Activated CD4-positive, alpha-beta T cell treated with anti-CD3 and anti-CD28 coated beads for 48 hours (primary cell): ENCODE measurements at places on chromosomes 2 and 18.

DNA sequence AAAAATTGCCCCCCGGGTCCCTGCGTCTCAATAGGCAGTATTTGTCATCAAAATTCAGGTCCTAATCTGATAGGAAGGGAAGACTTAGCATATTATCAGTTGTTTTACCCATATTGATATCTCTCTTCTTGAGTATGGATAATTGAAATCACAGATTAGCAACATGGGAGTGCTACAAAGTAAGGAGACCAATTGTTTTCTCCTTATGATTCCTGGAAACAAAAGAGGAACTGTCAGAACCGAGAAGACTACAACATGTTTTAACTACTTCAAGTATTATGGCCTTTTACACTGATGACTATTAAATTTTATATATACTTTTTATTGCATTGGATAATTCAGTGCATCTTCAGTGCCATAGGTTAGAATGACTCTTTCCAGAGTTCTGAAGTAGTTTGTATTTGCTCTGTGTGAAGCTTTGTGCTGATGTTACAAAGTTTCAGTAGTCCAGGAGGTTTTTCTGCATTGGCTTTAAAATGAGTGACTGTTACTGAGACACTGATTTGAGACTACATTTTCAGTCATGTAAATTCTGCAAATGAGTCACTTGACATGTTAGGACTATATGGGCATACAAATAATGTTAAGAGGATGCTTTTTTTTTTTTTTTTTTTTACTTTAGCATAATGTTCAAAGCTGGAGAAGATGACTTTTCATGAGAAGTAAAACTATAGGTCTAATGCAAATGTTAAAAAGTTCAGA, 19.7 kb upstream of the TLK1 start:
- DNase-seq = no peak

DNA sequence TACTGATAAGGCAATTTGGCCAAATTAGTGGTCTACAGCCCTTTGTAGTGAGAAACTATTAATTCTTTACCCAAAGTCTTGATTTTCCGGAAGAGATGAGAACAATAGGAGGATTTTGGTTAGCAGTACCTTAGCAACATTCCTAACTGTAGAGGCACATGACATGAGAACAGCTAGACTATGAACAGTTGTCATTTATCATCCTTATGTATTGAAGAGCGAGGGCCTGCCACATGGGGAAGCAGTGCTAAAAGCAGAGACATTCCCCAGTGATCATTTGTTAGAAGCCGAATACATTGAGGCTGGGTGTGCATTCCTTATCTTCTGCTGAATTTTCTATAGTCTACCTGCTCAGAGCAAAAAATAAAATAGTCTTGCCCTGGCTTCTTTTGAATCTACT, 65.2 kb downstream of the RBBP8 start:
- DNase-seq = no peak

DNA sequence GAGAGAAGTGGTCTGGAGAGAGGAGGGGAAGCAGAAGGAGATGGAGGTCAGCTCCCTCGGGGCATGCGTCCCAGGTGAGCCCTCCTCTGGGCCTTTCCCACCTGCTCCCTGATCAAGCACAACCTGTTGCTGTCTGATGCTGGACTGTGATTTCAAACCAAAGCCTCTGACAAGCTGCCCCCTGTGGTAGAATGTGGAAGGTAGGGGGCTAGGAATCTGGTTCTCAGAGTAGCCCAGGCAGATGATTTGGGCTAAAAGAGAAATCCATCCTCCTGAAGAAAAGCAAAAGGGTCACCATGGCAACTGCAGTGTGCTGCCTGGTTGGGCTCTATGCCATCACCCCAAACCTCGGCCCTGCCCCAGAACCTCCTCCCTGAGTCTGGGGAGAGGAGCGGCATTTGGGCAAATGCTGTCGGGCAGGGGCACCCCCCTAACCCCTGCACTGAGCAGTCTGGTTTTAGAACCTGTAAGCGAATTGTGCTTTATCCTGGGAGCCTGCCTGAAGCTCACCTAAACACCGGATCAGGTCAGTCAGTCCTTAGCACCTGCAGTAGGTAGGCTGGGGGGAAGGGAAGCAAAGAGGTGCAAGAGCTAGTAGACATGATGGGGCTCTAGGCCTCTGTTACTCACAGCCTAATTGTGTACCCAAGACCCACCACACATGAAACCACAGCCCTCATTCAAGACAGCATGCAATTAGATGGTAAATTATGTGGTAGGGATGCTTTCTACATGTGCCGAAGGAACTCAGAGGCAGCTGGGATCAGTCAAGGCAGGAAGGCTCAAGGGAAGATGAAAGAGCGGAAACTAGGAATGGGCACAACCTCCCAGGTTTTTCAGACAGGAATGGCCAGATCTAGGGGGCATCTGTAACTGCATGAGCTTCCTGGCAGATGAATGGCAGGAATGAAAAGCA, 83.5 kb downstream of the DNMT3A start:
- DNase-seq = no peak

GRCh38 chr2:242065426-242065825, 195.9 kb downstream of the RTP5 start:
- no peak for DNase-seq

DNA sequence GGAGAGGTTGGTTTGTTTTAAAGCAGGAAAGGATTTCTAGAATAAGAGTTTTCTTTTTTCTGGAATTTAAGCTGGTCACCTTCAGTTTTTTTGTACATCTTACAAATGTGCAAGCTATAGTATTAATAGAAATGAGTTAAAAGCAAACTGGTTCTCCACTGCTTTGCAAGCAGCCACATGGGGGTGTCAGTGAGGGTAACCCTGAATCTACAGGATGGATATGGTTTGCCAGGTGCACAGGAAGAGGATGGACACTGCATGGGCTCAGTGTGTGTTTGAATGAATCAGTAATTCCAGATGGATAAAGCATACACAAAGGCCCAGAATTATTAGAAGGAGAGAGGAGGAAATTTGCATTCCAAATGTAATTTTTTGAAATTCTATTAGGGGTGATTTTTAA, 89.0 kb downstream of the MAPRE2 start:
- no peak for DNase-seq

DNA sequence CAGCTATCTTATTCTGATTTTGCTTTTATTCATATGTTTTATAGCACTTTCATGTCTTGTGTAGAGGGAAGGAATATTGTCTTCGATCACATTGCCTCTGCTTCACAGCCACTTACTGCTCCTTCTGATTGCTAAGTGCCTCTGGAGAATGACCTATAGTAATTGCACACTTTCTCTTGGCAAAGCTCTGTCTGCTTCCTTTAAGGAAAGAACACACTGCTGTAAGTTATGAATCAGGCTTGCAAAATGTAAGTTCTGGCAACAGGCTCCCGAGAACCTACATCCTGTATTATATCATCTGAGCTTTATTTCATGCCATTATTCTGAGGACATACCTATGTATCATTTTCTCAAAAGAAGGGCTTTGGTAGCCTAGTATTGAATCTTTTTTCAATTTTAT, 170.7 kb downstream of the ZNF804A start:
- DNase-seq = no peak

- no peak for DNase-seq
Observed at GRCh38 chr2:222232372-222232771, 66.4 kb downstream of the PAX3 start.

GRCh38 chr2:120012771-120013596, at the start of gene EPB41L5:
Gene EPB41L5 (plus strand): TSS chr2:120013077. CDS start chr2:120019085, 6,008 bp downstream.
- peak; percentile 86 for DNase-seq

DNA sequence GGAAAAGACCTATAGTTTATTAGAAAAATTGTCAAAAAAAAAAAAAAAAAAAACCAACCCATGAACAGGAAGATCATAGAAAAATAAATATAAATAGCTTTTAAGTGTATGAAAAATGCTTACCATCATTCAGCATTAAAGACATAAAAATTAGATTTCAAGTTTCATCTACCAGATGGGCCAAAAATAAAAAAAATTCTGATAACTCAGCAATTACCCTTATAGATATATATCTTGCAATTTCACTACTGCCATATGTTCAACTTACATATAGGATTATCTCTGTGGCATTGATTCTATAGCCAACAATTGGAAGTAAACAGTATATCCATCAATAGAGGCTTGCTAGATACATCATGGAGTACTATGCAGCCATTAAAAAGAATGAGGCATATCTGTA, 126.6 kb upstream of the SMAD2 start:
- DNase-seq = no peak

GRCh38 chr2:38806733-38807059, 28.7 kb downstream of the GEMIN6 start:
- no peak for DNase-seq

DNA sequence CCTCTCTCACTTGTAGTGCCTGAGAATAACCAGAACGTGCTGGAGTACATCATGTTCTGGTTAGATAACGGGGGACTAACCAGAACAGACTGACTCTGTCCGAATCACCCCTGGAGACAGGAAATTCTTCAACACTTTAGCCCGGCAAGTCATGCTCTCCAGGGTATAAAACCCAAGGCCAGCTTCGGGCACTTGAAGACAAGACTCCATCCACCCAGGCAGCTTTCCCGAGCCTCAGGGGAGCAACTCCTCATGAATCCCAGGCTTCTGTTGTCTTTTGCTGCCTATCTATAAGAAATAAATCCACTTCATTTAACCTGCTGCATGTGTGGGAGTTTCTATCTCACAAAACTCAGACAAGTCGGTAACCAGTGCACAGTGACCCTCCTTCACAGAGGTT, 99.6 kb downstream of the KCNF1 start:
- no peak for DNase-seq

GRCh38 chr18:8730080-8730827, 24.9 kb downstream of the MTCL1 start:
- DNase-seq = no peak

DNA sequence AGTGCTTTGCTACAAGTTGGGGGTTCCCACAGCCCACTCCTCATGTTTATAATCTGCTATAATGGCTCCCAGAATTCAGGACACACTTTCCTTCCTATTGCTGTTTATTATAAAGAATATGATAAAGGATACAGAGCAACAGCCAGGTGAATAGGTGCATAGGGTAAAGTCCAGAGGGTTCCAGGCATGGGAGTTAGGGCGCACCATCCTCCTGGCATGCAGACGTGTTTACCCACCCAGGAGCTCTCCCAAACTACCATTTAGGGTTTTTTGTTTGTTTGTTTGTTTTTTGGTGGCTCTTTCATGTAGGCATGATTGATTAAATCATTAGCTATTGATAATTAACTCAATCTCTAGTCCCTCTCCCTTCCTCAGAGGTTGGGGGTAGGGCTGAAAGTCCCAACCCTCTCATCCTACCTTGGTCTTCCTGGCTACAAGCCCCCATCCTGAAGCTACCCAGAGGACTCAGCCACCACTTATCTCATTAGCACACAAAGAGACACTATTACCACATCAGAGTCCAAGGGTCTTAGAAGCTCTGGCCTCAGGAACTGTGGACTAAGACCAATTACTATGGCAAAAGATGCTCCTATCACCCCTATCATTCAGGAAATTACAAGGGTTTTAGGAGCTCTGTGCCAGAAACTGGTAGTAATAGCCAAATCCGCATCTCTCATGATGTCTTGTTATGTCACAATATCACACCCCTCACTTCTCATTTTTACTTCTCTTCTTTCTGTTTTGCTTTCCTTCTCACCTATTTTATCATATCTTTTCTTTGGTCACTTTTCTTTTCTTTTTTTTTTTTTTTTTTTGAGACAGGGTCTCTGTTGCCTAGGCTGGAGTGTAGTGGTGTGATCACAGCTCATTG, 154.9 kb upstream of the TTC39C start:
- no peak for DNase-seq

DNA sequence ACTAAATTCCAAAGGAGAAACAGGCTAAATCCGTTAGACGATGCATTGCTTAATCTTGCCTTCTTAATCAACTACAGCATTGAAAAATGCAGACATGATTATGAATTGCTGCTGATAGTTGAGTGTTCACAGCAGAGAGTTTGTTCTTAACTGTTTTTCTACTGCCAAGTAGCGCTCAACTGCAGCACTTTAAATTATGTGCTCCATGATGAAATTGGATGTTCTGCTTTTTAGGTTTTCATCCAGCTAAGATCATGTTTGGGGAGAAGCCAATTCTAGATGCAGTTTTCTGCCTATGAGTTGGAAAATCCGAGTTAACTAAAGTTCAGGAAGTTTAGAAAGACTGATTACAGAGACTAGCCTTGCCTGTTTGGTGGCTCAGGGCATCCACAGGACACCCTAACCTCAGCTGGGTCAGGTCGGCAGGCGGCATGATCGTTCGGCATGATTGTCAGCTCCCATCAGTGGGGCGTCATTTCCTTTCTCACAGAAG, 119.4 kb upstream of the PIEZO2 start:
- no peak for DNase-seq

GRCh38 chr2:65199891-65200290, 27.7 kb upstream of the ACTR2 start:
- DNase-seq = no peak

DNA sequence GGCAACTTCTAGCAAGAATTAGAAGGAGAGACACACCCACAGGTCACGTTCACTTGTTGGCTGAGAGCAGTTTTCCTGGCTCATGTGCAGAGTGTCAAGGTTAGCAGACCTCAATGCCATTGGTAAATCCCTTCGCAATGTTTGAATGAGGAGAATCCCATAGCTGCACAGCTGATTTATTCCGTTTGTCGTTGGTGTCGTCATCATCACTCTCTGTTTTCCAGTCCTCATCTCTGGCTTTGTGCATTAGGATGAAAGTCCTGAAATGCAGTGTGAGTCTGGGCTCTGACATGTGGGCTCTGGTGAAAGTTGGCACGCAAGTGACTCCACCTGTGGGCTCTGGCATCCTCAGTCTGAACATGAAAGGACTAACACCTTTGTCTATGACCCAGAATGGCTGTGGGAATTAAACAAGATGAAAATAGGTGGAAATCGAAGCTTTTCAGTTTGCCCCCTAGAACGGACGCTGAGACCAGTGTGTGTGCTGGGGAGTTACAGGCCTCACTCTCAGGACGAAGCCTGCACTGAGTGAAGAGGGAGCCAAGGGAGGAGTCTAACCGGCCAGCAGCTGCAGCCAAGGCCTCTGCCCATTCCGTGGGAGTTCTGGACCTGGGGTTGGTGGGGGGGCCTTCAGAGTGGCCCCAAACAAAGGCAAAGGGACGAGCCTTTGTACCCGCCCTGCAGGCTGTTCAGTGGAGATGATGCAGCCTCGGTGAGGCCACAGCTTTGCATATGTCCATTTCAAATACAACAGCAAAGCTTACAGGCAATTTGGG, 74.8 kb upstream of the ZNF516 start:
- no peak for DNase-seq

GRCh38 chr2:182230561-182230960, 196.3 kb downstream of the PDE1A start:
- no peak for DNase-seq

DNA sequence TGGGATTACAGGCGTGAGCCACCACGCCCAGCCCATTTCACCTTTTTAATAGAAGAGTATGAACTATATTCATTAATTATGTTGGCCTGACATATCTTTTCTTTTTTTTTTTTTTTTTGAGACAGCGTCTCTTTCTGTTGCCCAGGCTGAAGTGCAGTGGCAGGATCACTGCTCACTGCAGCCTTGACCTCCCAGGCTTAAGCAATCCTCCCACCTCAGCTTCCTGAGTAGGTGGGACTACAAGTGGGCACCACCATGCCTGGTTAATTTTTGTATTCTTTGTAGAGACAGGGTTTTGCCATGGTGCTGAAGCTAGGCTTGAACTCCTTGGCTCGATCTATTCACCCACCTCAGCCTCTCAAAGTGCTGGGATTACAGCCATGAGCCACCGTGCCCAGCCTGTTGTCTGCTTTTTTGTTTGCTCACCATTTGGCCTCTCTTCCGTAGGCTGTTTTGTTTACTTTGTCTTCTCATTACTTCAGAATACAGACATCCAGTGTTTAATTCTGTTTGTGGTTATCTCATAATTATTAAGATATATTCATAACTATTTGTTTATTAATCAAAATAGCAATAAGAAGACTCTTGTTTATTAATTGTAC, 16.3 kb upstream of the CDH2 start:
- DNase-seq = no peak
